ENCODE measurements at places on chromosomes 2 and 18. TPM values are rescaled to one million over a fixed set of nuclear protein-coding genes. Genes with fewer than 3 reads are reported as not detected.

The ZCCHC2 gene
- total RNA-seq: 51.9 TPM

DNA sequence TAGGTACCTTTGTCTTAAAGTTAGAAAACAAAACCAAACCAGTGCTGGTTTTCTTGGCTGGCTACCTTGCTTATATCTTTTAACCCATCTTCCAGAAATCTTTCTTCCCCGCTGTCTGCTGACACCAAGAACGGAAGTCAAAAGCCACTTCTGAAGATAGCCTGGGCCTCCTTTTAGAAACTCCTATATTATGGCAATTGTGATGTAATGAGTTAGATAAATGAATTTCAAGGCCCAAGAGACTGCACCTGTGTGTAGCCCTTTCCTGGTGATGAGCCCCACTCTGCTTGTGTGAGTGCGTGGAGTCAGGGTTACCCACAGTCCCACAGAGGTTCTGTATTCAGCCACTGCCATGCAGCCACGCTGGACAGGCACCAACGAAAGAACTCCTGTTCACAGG is 60.7 kb downstream of the ARMC9 start:
- no peak overlapping the region for H3K27ac ChIP-seq
- H3K4me1 ChIP-seq: no peaks in the 10 kb centered on the region
- H3K27me3 ChIP-seq: no peaks in the 10 kb centered on the region
- peaks cover 12% of the 10 kb centered on the region for H3K36me3 ChIP-seq
- no peak for DNase-seq
- H3K4me3 ChIP-seq: no peak overlapping the region

The UGT1A1 gene
- 0.24 TPM for total RNA-seq

GRCh38 chr2:14915983-14916382 is 283.5 kb downstream of the LRATD1 start:
- no peaks in the 10 kb centered on the region for H3K4me1 ChIP-seq
- H3K27ac ChIP-seq: no peak overlapping the region
- no peaks in the 10 kb centered on the region for H3K36me3 ChIP-seq
- no peak for DNase-seq
- no peaks in the 10 kb centered on the region for H3K27me3 ChIP-seq

The GRB14 gene
- total RNA-seq: 4.6 TPM

- H3K27ac ChIP-seq: peak overlapping the region; percentile 95
- peaks cover 25% of the 10 kb centered on the region for H3K4me1 ChIP-seq
- no peaks in the 10 kb centered on the region for H3K36me3 ChIP-seq
- no peaks in the 10 kb centered on the region for H3K27me3 ChIP-seq
- H3K4me3 ChIP-seq: peak overlapping the region; percentile 78
Measured at GRCh38 chr2:64865073-64865830, 123.9 kb upstream of the SLC1A4 start.

The DCAF17 gene
- 15.6 TPM for total RNA-seq

The CSRNP3 gene
- total RNA-seq: 2.3 TPM

GRCh38 chr2:27280826-27281225 is 1.4 kb upstream of the TRIM54 start:
- H3K27ac ChIP-seq: no peak overlapping the region
- H3K36me3 ChIP-seq: no peaks in the 10 kb centered on the region
- no peak for DNase-seq
- H3K27me3 ChIP-seq: peaks cover 10% of the 10 kb centered on the region
- no peak overlapping the region for H3K4me3 ChIP-seq

DNA sequence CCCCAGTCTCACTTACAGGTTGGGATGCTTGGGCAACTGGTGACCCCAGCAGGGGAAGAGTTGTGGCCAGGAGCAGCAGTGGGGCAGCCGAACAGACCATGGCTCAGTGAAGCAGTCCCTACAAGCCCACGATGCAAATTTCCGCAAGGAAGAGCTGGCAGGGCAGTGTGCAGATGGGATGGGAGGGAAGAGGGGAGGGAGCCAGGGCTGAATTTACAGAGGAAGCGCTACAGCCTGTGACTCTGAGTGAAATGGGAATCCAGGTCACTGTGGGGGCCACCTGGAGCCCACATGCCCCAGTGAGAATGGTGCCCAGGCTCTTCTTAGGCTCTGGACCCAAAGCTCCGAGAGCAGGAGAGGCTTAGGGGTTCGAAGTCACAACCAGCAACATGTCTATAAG is 27.0 kb upstream of the SELENOI start:
- no peaks in the 10 kb centered on the region for H3K4me1 ChIP-seq
- no peaks in the 10 kb centered on the region for H3K36me3 ChIP-seq
- H3K27me3 ChIP-seq: no peaks in the 10 kb centered on the region
- DNase-seq: no peak
- H3K4me3 ChIP-seq: no peak overlapping the region

DNA sequence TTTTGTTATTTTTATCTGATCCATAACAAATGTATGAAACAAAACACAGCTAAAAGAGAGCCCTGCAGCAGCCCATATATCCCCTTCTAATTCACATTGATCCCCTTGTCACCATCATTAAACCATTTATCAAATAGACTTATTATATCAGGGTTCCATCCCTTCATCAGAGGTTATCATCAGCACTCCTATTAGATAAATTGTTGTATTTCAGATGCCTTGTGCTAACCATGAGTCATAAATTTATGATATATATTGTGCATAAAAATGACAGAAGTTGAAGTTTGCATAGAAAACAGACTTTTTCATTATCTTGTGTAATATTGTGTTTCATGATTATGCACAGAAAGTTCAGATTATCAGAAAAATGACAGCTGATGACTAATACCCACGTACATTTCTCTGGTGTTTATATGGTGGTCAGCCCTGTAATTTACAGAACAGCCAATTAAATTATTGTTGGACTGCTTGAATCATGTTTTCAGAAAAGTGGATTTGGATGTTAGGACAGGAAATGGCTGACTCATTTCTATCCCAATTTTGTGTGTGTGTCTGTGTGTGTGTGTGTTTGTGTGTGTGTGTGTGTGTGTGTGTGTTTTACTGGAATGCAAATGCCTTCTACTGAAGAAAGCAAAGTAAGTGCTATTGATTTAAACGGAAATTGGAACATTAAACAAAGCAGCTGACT is 80.9 kb downstream of the PPP1R1C start:
- H3K27me3 ChIP-seq: no peaks in the 10 kb centered on the region
- no peaks in the 10 kb centered on the region for H3K4me1 ChIP-seq
- no peak overlapping the region for H3K27ac ChIP-seq

- peak; percentile 39 for DNase-seq
- no peak overlapping the region for H3K4me3 ChIP-seq
- peaks cover 13% of the 10 kb centered on the region for H3K4me1 ChIP-seq
- H3K36me3 ChIP-seq: no peaks in the 10 kb centered on the region
- H3K27me3 ChIP-seq: peaks cover 41% of the 10 kb centered on the region
Measured at GRCh38 chr2:96114903-96115581, 1.3 kb downstream of the ADRA2B start.

The TRIM43 gene
- not detected for total RNA-seq

- peaks cover 8% of the 10 kb centered on the region for H3K36me3 ChIP-seq
- peaks cover 10% of the 10 kb centered on the region for H3K4me1 ChIP-seq
- no peak overlapping the region for H3K27ac ChIP-seq
- no peaks in the 10 kb centered on the region for H3K27me3 ChIP-seq
Measured at GRCh38 chr2:201696151-201696659, 2.2 kb downstream of the MPP4 start.

The NYAP2 gene
- 1.1 TPM for total RNA-seq

The SERPINB13 gene
- not detected for total RNA-seq

The REG1B gene
- not detected for total RNA-seq

GRCh38 chr18:78407466-78407844 is 572.2 kb upstream of the SALL3 start:
- no peak for DNase-seq
- no peak overlapping the region for H3K27ac ChIP-seq
- H3K27me3 ChIP-seq: no peaks in the 10 kb centered on the region
- no peak overlapping the region for H3K4me3 ChIP-seq

GRCh38 chr18:76487782-76488181 is 7.3 kb downstream of the ZNF516 start:
- H3K27me3 ChIP-seq: no peaks in the 10 kb centered on the region
- H3K4me1 ChIP-seq: peaks cover 32% of the 10 kb centered on the region
- H3K4me3 ChIP-seq: no peak overlapping the region

GRCh38 chr2:74078466-74078865 is 69.2 kb downstream of the BOLA3 start:
- H3K36me3 ChIP-seq: peaks cover 31% of the 10 kb centered on the region
- H3K4me1 ChIP-seq: peaks cover 19% of the 10 kb centered on the region
- H3K27ac ChIP-seq: no peak overlapping the region
- no peaks in the 10 kb centered on the region for H3K27me3 ChIP-seq
- DNase-seq: no peak

DNA sequence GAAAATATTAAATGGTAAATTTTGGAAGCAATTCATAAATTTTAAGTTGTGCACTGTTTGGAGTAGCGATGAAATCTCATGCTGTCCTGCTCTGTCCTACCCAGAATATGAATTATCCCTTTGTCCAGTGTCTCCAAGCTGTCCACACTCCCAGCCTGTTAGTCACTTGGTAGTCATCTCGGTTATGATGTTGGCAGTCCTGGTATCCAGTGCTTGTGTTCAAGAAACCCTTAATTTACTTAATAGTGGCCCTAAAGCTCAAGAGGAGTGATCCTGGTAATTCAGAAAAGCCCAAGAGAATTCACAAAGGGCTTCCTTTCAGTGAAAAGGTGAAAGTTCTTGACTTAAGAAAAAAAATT is 71.8 kb upstream of the STAM2 start:
- no peaks in the 10 kb centered on the region for H3K4me1 ChIP-seq
- H3K27me3 ChIP-seq: no peaks in the 10 kb centered on the region
- no peak overlapping the region for H3K4me3 ChIP-seq

The VWA3B gene
- total RNA-seq: 7.9 TPM

GRCh38 chr2:21254170-21254965 is 130.6 kb downstream of the TDRD15 start:
- no peak for DNase-seq
- no peak overlapping the region for H3K27ac ChIP-seq
- no peaks in the 10 kb centered on the region for H3K4me1 ChIP-seq
- no peaks in the 10 kb centered on the region for H3K27me3 ChIP-seq
- H3K4me3 ChIP-seq: no peak overlapping the region

- H3K27ac ChIP-seq: no peak overlapping the region
- H3K36me3 ChIP-seq: no peaks in the 10 kb centered on the region
- H3K4me3 ChIP-seq: no peak overlapping the region
- H3K4me1 ChIP-seq: no peaks in the 10 kb centered on the region
- H3K27me3 ChIP-seq: no peaks in the 10 kb centered on the region
Measured at GRCh38 chr2:80365762-80366161, 61.2 kb upstream of the LRRTM1 start.

DNA sequence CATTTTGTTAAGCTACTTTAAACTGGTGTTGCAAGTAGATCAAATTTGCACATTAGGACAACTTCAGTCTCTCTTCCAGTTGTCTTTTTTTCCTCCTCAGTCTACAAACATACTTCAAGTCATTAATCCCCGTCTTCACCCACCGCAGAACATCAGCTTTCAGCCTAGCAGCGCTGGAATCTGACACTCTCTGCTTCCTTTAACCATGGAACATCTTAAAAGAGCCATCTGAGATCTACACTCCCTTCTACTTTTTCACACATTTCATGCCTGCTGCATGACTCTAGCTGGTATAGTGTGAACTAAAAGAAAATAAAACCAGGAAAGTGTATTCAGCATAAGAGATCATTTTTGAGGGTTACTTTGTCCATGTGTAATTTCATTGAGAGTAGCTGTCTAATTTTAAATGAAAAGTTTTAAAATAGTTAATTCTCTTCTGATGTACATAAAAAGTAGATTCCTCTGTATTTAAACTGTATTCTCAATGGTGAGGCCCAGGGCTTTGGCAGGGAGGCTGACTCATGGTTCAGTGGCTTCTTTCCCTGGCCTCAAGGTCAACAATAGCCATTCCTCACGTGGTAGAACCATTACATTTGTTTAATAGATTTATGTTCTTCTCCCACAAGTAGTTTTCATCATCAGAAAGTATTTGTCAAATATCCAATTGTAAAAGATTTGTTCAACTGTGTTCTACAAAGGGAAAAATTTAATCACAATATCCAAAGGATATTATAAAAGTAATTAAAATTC is 16.5 kb downstream of the SGPP2 start:
- no peaks in the 10 kb centered on the region for H3K36me3 ChIP-seq
- no peak overlapping the region for H3K4me3 ChIP-seq
- H3K27ac ChIP-seq: no peak overlapping the region

DNA sequence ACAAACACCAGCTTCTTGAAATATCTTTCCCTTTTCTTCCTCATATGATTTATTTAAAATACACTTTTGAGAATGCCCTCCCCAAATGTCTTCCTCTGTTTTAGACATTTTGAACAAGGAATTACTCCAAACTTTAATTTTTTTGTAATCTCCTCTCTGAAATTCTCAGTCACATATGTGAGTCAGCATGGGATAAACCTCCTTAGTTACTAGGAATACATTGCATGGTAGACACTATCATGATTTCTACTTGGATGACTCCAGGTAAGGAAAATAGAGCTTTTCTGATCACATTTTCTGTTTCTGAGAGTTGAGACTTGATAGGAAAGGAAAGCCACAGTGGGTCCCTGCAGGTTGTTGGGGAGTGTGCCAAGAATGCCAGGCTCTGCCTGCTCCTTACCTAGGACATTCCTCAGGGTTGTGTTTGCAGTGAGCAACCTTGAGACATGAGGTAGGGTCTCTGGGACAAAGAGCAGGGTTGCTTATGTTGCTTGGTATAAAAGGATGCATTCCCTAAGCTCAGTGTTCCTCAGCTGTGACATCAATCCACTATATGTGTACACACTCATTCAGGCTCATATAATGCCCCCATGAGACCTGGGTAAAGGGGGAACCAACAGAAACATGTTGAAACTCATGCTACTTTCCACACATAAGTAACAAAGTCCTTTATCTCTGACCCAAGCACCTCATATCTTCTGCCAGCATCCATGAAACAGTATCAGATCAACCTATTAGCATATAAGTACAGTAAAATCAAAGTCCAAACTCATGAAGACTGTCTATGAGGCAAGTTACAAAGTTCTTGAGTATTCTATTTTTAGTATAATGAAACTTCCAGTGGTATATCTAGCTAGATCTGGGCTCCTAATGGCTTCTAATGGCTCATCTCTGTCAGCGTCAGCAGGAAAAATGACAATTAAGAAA is 112.8 kb upstream of the SCN1A start:
- H3K27ac ChIP-seq: no peak overlapping the region
- no peaks in the 10 kb centered on the region for H3K27me3 ChIP-seq
- H3K4me3 ChIP-seq: no peak overlapping the region
- no peaks in the 10 kb centered on the region for H3K36me3 ChIP-seq
- H3K4me1 ChIP-seq: no peaks in the 10 kb centered on the region

The STEAP3 gene
- total RNA-seq: 18.3 TPM

Data from lower lobe of right lung (tissue), 2 donors.